Endothelial cell (in vitro differentiated cells): ENCODE measurements at places on chromosomes 11 and 22.

DNA sequence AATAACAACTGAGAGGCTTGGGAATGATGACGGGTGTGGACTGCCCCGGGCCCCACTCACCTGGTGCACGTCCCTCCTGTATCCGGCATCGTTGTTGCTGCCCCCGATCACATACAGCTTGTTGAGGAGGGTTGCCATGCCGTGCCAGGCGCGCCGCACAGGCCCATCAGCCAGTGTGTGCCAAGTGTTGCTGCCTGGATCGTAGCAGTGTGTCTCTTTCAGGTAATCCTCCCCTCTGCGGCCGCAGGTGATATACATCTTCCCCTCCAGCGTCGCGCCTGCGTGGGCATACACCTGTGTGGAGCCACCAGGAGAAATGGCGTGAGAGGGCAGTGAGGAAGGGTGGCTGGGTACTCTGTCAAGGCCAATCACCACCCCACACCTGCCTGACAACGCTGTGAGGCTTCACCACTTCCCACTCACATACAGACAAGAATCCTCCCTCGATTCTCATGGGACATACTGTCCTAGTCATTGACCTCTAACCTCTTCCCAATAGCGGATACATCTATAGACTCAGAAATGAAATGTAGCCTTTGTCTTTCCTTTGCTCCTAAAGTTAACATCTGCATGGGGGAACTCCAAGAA is 8.9 kb upstream of the SCARF2 start:
- no peak for DNase-seq

GRCh38 chr11:93668171-93668570 is 6.7 kb downstream of the CEP295 start:
- DNase-seq, result no peak

DNA sequence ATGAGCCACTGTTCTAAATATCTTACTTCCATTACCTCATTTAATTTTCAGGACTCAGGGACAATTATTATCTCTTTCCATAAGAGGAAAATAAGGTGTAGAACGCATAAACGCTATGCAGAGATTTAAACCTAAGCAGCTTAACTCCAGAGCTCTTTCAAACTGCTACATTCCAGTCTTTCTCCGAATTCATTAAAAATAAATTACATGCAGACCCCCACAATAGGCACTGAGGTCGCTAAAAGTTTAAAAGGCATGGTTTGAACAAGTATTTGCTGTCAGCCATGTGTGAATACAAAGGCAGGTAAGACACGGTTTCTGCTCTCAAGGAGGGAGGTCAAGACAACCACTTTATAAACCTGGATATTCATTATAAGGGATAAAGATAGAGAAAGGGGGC is 983 bp downstream of the NARS2 start:
- DNase-seq, result no peak

GRCh38 chr22:33883961-33884808 is 36.1 kb downstream of the LARGE1 start:
- DNase-seq, result no peak

DNA sequence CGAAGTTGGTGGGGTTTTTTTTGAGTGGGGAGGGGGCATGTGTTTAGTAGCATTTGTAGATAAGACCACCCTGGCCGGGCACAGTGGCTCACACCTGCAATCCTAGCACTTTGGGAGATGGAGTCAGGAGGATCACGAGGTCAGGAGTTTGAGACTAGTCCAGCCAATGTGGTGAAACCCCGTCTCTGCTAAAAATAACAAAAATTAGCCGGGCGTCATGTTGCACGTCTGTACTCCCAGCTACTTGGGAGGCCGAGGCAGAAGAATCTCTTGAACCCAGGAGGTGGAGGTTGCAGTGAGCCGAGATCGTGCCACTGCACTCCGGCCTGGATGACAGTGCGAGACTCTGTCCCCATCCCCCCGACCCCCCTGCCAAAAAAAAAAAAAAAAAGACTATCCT is 34.6 kb downstream of the CECR2 start:
- DNase-seq, result no peak

DNA sequence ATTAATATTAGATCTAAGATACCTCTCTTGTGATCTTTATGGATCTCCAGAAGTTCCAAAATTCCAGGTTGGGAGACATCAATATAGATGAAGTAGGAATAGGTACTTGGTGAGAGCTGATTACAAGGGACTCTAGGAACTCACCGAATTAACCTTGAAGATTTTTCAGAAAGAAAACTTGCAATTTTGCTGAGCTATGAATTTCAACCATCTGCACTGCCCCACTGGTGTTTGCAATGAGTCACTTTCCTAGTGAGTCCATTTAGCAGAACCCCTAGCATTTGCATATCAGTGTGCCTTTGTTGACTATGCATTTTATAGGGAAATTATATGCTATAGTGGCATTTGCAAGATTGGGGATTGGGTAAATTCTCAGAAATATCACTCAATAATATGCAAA is 122.0 kb downstream of the CTNND1 start:
- DNase-seq, result no peak
